Stomach (tissue), 19 donors: ENCODE measurements at places on chromosomes 3 and 15. TPM values are rescaled to one million over a fixed set of nuclear protein-coding genes. Genes with fewer than 3 reads are reported as not detected.

- DNase-seq: no peak
Measured at GRCh38 chr3:183182073-183182472, 19.5 kb upstream of the LAMP3 start.

- no peak for DNase-seq
Measured at GRCh38 chr15:33581032-33581431, 270.3 kb downstream of the RYR3 start.

GRCh38 chr3:24589931-24590880 lies 95.6 kb upstream of the THRB start:
- peak; percentile 53 for DNase-seq

DNA sequence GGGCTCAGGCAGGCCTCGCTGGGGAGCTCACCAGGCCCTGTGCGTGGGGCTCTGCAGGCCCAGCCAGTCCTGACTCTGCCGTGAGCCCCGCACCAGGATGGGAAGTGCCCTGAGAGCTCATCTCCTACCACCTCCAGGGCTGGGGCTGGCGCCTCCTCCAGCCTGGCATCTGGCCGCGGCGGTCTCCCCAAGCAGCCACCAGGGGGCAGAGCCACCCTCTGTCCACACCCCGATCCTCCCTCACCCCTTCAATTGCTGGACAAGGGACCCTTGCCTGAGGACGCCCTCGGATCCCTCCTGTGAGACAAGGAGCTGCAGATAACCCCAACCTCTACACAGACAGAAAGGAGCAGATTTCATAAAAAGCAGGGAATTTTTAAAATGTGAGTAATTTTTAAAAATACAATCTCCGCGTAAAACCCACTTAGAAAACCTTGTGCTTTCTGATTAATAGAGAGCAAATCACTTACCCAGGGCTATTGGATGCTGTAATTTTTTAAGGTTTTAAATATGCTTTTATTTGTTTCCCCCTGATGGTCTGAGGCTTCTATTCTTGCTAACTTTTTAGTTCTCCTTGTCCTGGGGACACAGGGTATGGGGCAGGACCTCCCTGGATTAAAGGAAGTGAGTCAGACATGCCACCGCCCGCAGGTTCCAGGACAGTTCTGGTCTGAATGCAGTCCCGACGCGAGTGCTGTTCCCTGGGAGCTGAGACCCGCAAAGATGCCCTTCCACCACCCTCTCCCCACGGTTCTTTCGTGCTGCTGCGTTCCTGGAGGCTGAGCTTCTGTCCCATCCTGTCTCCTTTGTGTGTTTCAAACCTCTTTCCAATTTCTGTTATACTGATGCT lies 52.3 kb upstream of the CHRNA7 start:
- peak; percentile 73 for DNase-seq

- DNase-seq: no peak
Measured at GRCh38 chr3:66298591-66298990, 77.8 kb downstream of the SLC25A26 start.

DNA sequence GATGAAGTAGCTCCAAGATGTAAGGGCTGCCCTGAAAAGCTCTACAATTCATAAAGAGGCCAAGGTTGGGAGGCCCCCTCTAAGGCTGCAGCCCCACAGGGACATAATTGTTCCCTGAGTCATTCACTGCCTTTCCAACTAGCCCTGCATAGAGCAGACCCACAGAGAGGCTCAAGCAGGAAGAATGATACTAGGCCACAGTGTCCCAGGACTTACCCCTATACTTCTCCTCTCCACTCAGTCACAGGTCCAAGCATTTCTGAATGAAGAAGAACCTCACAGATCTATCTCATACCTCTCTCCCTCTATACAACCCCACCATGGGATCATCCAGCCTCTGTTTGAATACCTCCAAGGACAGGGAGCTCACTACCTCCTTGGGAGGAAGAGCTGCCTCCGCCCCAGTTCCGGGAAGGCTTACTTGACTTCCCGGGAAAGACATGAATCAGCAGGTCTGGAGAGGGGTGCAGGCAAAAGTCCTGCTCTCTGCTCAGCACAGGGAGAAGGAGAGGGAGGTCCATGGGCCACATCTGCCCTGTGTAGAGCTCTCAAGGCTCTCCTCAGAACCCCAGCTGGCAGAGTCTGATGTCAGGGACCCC lies 6.9 kb upstream of the SKIC8 start:
- DNase-seq: no peak

Gene BFSP2
- total RNA-seq: not detected

Gene CTDSPL
- 50.1 TPM for total RNA-seq
